Right renal pelvis (tissue), 4 donors: ENCODE measurements at places on chromosomes 12 and 14.

DNA sequence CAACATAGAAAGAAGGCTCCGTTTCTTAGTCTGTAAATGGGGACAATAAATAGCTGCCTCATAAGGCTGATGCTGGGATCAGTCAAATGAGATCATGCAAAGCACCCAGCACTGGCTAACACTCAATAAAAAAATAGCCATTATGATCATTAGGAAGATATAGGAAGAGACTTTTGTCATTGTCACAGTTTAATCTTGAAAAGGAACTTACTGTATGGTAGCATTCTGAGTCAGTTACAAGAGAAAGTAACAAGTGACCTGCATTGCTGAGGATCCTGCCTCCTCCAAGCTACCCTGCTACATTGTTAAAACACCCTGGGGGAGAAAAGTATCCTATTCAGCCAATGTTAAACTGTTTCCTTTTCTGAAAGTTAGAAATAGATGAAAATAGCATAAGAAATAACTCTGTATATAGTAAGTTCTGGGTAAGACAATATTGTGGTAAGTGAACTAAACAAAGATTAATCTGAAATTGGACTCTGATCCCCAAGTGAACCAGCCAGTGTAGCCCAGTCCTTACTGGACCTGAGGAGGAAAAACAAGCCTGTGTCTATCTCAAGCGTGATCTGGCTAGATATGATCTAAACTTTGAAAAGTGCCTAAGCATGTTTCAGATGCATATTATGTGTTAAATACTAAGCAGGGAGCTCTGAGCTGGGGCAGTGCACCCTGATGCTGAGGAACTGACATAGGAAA is 3.6 kb upstream of the NUDT4 start:
- no peak for DNase-seq

- DNase-seq = no peak
These were observed at the start of gene MFAP5 for GRCh38 chr12:8662593-8662992. Gene MFAP5 (minus strand): TSS chr12:8662826. CDS start chr12:8662104, 722 bp downstream.

DNA sequence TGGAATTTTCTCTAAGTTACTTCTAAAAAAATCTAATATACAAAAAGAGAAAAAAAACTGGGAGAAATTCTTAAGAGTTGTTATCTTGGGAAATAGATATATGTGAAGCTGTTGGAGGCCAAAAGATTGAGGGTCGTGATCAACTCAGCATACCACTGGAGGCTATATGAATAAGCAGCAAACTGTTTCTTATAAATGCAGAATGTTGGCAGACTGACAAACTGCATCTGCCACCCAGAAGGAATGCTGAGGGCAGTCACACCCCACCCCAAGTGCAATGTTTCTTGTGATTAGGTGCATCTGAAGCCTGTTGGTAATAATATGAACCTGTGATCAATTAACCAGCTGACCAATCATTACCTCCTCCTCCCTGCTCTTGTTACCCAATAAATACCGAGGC is 818.6 kb upstream of the MGAT4C start:
- no peak for DNase-seq

- DNase-seq = no peak
These were observed 56.0 kb downstream of the FOS start for GRCh38 chr14:75334549-75335051.

DNA sequence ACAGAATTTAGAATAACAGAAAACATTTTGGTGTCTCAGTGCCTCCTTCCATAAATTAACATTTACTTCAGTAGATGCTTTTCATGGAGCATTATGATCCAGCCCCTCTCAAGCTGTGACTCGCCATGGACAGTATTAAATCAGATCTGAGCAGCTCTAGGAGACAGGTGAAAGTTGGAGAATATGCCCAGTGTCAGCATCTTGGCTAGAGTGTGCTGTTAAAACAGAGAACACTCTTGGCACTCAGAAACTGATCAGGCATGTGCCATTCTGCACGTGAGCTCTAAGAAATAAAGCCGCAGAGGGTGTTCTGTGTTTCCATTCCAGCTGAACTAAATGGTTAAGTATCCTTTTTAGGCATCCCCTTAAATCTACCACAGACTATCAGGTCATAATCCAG is 68.0 kb downstream of the DIP2B start:
- no peak for DNase-seq

DNA sequence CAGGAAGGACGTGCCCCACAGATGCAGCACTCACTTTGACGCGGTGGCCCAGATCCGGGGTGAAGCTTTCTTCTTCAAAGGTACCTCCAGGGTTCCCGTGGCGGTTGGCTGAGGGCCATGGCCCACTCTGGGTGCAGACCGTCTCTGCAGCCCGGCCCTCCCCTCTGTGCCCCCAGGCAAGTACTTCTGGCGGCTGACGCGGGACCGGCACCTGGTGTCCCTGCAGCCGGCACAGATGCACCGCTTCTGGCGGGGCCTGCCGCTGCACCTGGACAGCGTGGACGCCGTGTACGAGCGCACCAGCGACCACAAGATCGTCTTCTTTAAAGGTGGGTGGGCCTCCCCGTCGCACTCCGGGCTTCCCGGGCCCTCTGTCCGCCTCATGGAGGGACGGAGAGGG is 16.9 kb downstream of the MMP17 start:
- no peak for DNase-seq

DNA sequence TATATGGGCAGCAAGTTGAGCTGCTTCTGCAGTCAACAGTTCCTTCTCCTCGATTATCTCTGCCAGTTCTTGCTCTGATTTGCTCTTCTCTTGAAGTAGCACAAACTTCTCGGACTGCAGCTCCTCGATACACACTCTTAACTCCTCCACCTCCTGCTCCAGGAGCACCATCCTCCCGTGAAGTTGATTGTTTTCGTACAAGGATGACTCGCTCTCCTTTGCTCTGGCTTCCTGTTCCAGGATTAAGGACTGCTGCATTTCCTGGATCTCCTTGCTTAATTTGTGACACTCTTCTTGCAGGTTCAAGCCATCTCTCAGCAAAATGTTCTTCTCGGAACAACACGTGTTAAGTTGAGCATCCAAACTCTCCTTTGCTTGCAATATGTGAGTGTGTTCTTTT is 56.2 kb upstream of the VPS33A start:
- DNase-seq = no peak

DNA sequence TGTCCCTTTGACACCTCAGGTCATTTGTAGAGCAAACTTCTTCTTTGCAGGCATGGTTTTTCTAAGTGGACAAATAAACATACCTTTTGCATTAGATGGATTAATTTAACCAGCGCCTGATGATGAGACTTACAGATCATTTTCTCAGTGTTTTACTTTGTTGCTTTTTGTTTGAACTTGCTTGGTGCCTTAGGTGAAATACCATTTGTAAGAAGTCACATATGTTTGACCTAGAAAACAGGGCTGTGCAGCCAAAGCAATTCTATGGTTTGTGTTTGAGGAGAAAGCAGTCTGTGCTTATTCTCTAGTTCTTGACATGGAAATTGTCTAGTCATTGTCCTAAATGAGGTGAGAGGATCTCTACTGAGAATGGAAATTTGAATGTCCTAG is 111.1 kb downstream of the DIP2B start:
- no peak for DNase-seq

GRCh38 chr14:96538097-96538989 is 36.2 kb downstream of the PAPOLA start:
- no peak for DNase-seq
